ENCODE measurements at places on chromosomes 2 and 18.
A peak's percentile ranks its signal among the peaks of the same experiment; 100 is the strongest.

DNA sequence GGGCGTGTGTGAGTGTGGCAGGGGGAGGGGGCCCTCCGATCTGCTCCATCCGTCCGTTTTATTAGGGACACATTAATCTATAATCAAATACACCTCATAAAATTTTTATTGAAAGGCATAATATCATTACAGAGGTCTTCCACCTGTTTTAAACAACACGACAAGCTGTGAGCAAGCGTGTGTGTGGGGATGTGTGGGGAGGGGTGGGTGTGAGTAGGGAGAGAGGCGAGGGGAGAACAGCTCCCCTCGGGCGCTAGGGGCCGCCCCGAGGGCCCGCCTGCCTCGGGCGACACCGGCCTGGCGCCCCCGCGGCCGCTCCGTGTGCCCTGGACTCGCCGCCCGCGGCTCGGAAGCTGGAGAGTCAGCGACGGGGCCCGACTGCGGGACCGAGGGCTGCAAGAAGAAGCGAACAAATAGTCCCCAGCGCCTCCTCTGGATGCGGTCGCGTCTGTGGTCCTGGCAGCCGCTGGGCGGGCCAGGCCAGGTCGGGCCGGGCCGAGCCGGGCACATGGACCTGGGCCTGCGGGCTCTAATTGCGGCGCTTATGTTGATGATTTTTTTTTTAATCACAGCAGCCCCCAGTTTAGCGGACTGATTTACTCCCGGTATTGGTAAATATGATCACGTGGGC, 352 bp upstream of the HOXD9 start:
- no peak for DNase-seq

- DNase-seq, result no peak
Observed at GRCh38 chr2:69309351-69310110, 77.5 kb downstream of the GFPT1 start.

GRCh38 chr2:161122772-161123530, 37.3 kb upstream of the TANK start:
- peak; percentile 71 for DNase-seq

GRCh38 chr2:218957671-218958070, 1.8 kb upstream of the CDK5R2 start:
- no peak for DNase-seq

- DNase-seq, result no peak
Observed at GRCh38 chr18:35694808-35695207, 113.3 kb downstream of the GALNT1 start.

- DNase-seq, result no peak
Observed at GRCh38 chr18:36993068-36993467, 164.1 kb downstream of the KIAA1328 start.

Measured in SJSA1 (cell line).